ENCODE measurements at places on chromosomes 5 and 9. TPM values are rescaled to one million over a fixed set of nuclear protein-coding genes. Genes with fewer than 3 reads are reported as not detected.

DNA sequence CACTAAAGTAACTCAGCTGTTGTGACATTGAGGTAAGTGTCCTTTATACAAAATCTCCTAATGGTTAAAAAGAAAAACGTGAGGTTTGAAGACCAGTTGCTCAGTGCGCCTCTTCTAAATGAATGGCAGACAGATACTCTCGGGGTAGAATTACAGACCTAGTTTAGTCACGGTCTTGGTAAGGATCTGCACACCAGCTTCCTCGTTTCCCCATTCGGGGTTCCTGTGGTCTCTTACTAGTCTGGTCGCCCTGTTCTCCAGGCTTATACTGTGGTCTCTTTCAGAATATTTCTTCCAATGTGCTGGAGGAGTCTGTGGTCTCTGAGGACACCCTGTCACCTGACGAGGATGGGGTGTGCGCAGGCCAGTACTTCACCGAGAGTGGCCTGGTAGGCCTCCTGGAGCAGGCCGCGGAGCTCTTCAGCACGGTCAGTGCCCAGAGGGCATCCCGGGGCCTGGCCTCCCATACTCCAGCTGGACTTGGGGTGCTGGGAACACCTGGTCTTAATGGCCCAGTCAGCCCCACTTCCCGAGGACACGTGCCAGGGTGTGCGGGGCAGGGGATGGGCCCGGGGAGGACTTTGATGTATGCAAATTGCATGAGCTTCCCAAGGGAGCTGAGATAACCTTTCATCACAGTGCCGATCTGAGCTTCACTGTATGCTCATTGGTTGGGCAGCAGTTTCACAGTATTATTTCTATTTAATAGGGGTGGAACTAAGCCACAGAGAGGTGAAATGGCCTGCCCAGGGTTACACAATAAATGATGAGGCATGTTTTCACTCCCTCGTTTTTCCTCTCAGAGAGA is 224.5 kb downstream of the DOCK8 start:
- H3K27me3 ChIP-seq, result no peaks in the 10 kb centered on the region
- no peak overlapping the region for H3K4me3 ChIP-seq
- H3K4me1 ChIP-seq, result peaks cover 35% of the 10 kb centered on the region

GRCh38 chr5:87588316-87588715 is 175.6 kb upstream of the CCNH start:
- DNase-seq, result no peak
- no peak overlapping the region for H3K27ac ChIP-seq
- H3K27me3 ChIP-seq, result peaks cover 8% of the 10 kb centered on the region
- H3K36me3 ChIP-seq, result no peaks in the 10 kb centered on the region

The IRX2 gene
- total RNA-seq, result 35.4 TPM

DNA sequence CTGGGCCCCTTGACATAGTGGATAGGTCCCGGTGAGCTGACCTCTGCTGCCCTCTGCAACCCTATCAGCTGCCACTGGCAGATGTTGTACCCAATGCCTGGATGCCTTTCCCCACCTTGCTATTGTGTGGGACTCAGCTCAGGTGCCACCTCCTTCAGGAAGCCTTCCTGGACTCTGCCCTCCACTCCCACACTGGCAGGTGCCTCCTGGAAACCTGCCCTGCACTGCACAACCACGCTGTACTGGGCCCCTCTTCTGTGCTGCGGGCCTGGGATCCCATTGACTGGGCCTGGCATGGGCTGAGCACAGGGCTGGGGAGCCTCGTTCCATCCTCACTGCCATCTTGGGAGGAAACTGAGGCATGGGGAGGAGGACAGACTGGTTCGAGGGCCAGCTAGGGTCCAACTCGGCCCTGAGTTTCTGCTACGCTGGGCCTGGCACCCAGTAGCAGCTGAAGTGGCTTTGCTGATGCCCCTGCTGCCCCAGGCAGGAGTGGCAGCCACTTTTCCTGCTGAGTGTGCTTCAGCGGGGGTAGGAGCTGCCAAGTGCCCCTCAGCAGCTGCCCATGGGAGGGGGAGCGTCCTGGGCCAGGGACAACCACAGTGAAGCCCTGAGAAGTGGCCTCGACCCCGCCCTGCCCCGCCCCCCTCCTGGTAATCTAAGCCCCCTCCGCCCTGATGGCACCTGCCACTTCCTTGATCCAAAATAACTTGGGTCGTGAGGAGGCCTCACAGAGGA is 1.3 kb downstream of the AK1 start:
- H3K4me1 ChIP-seq, result peaks cover 9% of the 10 kb centered on the region
- no peaks in the 10 kb centered on the region for H3K27me3 ChIP-seq
- no peak for DNase-seq
- peak overlapping the region; percentile 63 for H3K27ac ChIP-seq
- H3K4me3 ChIP-seq, result peak overlapping the region; percentile 80
- H3K36me3 ChIP-seq, result peaks cover 10% of the 10 kb centered on the region

The TSSK1B gene
- total RNA-seq, result 0.39 TPM

- no peak overlapping the region for H3K4me3 ChIP-seq
- H3K27ac ChIP-seq, result no peak overlapping the region
- no peak for DNase-seq
- no peaks in the 10 kb centered on the region for H3K27me3 ChIP-seq
Measured at GRCh38 chr5:10733426-10733825, 27.6 kb downstream of the DAP start.

The CNTFR gene
- not detected for total RNA-seq

The FLT4 gene
- not detected for total RNA-seq

GRCh38 chr9:71472400-71472799 is 295.9 kb downstream of the CEMIP2 start:
- H3K27me3 ChIP-seq, result peaks cover 4% of the 10 kb centered on the region
- H3K36me3 ChIP-seq, result no peaks in the 10 kb centered on the region
- no peak for DNase-seq
- H3K27ac ChIP-seq, result no peak overlapping the region
- H3K4me3 ChIP-seq, result no peak overlapping the region
- no peaks in the 10 kb centered on the region for H3K4me1 ChIP-seq

The WDR38 gene
- total RNA-seq, result not detected

DNA sequence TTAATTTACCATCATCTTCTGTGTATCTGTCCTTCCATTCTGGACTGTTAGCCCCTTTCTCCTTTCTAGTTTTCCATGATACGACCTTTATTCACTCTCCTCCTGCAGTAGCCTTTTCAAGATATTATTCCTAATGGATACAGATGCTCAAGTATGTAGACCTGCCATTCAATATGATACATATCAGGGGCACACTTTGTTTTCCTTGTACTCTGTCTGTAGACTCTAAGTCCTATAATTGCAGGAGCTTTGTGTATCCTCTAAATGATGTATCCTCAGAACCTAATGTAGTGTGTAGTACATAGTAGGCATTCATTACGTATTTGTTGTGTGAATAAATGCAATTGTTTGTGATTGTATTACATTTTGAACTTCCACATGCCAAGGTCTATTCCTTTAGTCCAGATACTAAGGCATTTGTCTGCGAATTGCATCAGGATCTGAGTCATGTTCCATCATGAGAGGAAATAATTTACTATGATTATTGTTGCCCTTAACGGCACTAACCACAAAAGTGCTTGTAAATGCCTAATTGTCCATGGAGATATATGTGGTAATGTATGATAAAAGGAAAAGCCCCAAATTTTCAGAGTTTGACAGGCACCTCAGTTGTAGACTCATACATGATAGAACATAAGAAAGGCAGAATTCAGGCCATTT is 57.1 kb upstream of the IZUMO3 start:
- no peaks in the 10 kb centered on the region for H3K36me3 ChIP-seq
- DNase-seq, result peak; percentile 66
- H3K4me1 ChIP-seq, result peaks cover 6% of the 10 kb centered on the region
- H3K27ac ChIP-seq, result no peak overlapping the region
- H3K4me3 ChIP-seq, result no peak overlapping the region
- no peaks in the 10 kb centered on the region for H3K27me3 ChIP-seq

- no peak for DNase-seq
- no peak overlapping the region for H3K4me3 ChIP-seq
- H3K36me3 ChIP-seq, result no peaks in the 10 kb centered on the region
- H3K27ac ChIP-seq, result peak overlapping the region; percentile 43
- H3K27me3 ChIP-seq, result no peaks in the 10 kb centered on the region
- peaks cover 23% of the 10 kb centered on the region for H3K4me1 ChIP-seq
Measured at GRCh38 chr5:39062530-39062929, 11.7 kb downstream of the RICTOR start.

The VLDLR gene
- total RNA-seq, result 5.0 TPM

The GFI1B gene
- not detected for total RNA-seq

DNA sequence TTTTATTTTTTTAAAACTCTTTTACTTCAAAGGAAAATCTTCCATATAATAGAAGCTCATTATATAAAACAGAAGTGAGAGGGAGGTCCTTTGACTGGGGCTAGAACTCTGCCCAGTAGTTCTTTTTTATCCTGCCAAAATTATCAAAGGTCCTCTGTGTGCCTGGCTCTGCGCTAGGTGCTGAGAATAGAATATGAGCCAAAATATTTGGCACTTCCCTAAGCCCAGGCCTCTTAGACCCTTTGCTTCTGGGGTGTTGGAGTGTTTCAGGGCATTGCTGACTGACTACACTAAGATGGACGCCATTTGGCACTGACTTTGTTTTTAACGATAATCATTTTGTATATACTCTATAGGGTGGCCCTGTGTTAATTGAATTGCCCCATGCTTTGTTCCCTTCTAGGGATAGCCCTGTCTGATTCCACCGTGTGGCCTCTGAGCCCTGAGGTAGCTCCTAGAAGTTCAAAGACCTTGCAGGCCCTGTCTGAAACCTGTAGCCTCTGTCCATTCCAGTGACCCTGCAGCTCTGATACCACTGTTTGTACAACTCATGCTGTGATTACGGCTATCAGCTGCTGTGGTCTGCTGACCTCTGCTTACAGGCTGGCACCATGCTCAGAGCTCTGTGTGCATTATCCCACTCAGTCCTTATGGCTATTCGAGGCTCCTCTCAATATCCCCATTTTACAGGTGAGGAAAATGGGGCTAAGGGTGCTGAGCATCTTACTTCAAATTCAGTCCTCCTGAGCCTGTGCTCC is 84.3 kb upstream of the SHB start:
- H3K4me3 ChIP-seq, result no peak overlapping the region
- peaks cover 6% of the 10 kb centered on the region for H3K36me3 ChIP-seq
- H3K27ac ChIP-seq, result no peak overlapping the region

GRCh38 chr5:130885691-130886090 is 279.4 kb downstream of the HINT1 start:
- H3K4me1 ChIP-seq, result no peaks in the 10 kb centered on the region
- H3K4me3 ChIP-seq, result no peak overlapping the region
- no peaks in the 10 kb centered on the region for H3K36me3 ChIP-seq

The IL3 gene
- total RNA-seq, result not detected

The SLC46A2 gene
- total RNA-seq, result not detected

- peak overlapping the region; percentile 88 for H3K27ac ChIP-seq
- H3K4me1 ChIP-seq, result peaks cover 39% of the 10 kb centered on the region
- H3K27me3 ChIP-seq, result no peaks in the 10 kb centered on the region
- DNase-seq, result peak; percentile 46
- peaks cover 7% of the 10 kb centered on the region for H3K36me3 ChIP-seq
Measured at GRCh38 chr9:14313378-14313940, 482 bp downstream of the NFIB start.

The RMND5B gene
- 56.5 TPM for total RNA-seq

The CRHBP gene
- not detected for total RNA-seq

DNA sequence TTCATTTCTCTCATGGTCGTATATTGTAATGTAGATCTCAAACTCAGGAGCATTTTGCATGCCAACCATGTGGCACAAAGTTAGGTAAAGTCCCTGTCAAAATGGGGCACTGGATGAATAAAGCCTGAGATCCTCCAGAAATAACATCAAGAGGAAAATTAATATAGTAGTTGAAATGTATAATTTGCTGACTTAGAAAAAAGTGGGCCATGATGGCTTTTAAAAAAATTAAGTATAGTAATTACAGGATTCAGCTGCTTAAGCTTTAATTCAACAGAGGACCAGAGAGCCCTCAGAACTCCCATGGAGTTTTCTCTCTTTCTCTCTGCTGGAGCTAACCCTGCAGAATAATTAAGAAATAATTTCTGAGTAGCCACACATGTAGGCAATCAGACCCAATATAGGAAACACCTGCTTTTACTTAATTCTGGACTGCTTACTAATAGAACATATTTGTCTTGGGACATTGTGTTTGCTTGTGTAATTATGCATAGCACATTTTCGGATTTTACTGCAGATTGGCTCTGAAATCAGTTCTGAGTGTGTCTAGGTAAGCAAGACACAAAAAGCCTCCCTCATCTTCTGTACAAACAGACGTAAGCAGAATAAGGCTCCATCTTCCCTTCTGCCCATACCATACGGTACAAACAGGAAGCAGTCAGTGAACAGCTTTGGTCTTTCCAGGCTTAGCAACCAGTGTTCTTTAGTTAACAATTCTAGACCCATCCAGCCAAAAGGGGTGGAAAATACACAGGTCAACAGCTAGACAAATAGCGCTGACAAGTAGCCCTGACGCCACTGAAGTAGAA is 26.5 kb upstream of the PCSK1 start:
- H3K36me3 ChIP-seq, result no peaks in the 10 kb centered on the region
- H3K27me3 ChIP-seq, result no peaks in the 10 kb centered on the region
- DNase-seq, result no peak
- peaks cover 12% of the 10 kb centered on the region for H3K4me1 ChIP-seq
- no peak overlapping the region for H3K4me3 ChIP-seq

All from MCF 10A (cell line).